ENCODE measurements at places on chromosomes 5 and 9.

DNA sequence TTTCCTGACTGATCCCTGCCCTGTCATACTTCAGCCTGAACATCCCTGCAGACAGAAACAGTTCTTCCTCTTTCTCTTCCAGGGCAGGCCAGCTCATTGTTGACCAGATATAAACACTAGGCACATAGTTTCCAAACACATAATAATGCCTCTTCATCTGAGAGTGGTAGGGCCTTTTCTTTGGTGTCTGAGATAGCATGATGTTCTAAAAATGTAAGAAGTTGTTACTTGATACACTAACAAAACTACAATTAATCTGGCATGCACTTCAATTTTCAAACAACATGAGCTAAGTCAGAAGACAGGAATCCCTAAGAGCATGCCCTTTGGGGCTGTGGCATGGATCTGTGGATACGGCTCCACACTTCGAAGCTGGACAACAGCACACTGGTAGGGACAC lies 246.6 kb downstream of the SPOCK1 start:
- no peak for DNase-seq

- DNase-seq = no peak
These were observed 27.2 kb downstream of the PRRC2B start for GRCh38 chr9:131420980-131421624.

- DNase-seq = no peak
These were observed 33.1 kb downstream of the ATP6V0E1 start for GRCh38 chr5:173016598-173017046.

- no peak for DNase-seq
These were observed 52.4 kb upstream of the SHISAL2B start for GRCh38 chr5:64637837-64638443.

DNA sequence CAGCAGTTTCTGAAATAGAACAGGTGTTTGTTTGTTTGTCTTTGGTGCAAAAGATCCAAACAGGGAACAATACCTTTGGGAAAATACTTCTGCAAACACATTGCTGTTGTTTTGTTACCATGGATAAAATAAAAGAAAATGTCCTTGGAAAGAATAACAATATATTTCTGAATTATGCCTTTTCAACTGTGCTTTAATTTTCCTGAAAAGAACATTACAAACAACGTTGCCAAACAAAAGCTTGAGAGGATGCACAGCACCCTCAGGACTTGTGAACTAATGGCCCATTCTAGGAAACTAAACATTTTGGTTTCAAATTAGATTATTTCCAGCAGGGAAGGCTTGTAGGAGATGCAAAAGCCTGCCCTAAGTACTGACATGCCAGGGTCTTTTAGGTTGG lies 967.2 kb downstream of the TLE4 start:
- DNase-seq = no peak

GRCh38 chr5:172954751-172955159 lies 4.5 kb upstream of the RPL26L1 start:
- DNase-seq = no peak

DNA sequence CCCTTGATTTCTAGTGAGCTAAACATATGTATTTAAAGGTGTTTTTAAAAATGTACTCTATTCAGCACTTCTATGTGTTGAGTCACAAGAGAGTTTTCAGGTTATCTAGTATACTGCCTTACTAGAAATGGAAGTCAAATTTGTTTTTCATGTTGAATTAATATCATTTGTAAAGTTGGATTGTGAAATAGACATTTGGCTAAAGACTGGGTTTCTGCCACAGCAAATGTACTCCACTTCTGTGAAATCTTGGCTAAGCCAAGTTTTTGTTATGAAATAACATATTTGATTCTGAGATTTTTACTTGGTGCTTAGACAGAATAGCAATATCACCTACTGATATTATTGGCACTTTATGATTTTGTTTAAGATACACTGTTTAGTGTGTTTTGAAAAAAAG lies 106.0 kb downstream of the CWC27 start:
- DNase-seq = no peak

- DNase-seq = no peak
These were observed 119.6 kb upstream of the SLC12A2 start for GRCh38 chr5:127963931-127964330.

DNA sequence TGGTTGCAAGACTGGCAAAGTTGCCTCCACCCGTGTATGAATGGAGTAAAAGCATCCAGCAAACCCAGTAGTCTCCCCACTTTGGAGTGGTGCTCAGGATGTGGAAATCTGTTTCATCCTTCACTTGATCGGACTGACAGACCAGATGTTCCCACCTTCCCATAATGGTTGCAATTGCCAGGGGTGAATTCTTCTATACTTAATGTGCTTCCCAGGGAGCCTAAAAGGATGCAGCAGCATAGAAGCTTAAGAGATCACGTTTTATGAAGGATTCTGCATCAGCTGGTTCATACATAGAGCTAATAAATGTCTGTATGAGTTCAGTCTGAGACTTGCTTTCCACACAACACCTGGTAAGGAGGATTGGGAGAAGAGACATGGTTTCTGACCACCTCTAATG lies 198.8 kb upstream of the S1PR3 start:
- DNase-seq = no peak

- DNase-seq = no peak
These were observed 95.6 kb upstream of the ADRA1B start for GRCh38 chr5:159820692-159821091.

GRCh38 chr5:65247594-65247993 lies 234.1 kb downstream of the ADAMTS6 start:
- DNase-seq = no peak

GRCh38 chr5:146703499-146703898 lies 175.1 kb downstream of the PPP2R2B start:
- no peak for DNase-seq

GRCh38 chr5:88885002-88885401 lies 2.0 kb upstream of the MEF2C start:
- DNase-seq = no peak

DNA sequence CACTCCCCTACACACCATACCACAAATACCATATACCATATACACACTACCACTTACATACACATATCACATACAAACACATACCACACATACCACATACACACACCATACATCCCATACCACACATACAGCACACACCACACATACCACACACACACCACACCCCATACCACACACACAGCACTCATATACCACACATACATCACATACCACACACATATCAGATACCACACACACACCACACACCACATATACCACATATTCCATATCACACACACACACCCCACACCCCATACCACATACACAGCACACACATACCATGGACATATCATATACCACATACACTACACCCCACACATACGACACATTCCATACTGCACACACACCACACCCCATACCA lies 276.6 kb downstream of the GADD45G start:
- no peak for DNase-seq

DNA sequence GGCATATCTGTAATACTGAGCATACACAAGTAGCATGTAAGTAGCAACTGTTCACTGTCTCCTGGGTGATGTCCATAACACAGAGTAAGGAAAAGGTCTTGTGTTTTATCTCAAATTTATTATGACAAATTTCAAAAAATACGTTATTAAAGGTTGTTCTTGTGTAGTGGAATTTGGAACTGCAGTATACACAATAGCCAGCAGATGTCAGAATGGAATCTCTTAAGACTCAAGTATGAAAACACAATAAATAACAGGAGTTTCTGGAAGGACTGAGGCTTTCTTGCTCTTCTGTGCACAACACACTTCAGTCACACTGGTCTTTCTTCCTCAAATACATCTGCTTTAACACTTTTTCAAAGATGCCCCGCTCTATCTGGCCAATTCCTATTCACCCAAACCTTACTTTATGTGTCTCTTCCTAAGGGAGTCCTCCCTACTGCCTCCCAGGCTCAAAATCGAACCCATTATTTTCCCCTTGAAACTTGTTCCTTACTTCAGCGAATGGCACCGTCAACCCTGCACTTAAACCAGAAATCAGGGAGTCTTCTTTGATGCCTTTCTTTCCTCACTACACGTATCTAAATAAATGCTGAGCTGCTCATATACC lies 6.5 kb upstream of the FBXO10 start:
- no peak for DNase-seq

DNA sequence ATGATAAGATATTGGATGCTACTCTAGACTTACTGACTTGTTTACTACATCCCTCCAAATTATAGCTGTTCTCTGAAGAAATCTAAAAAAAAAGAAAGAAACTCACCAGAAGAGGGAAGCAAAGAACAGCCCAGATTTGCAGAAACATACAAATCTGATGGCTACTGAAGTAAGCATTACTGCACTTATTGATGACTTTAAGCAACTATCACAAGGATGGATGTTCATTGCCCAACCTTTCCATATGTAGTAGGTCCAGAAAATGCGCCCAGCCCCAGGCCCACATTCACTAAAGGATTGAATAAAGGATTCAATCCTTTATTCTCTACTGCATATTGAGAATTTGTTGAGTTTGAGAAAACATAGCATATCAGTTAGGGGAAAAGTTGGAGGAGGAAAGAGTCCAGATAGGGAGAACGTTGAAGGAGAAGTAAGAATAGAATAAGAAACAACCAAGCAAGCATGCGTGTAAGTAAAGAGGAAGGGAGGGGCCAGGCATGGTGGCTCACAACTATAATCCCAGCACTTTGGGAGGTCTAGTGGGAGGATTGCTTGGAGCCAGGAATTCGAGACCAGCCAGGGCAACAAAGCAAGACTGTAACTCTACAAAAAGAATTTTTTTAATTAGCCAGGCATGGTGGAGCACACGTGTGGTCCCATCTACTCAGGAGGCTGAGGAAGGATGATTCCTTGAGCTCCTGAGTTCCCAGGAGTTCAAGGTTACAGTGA lies 33.8 kb upstream of the DTWD2 start:
- peak; percentile 40 for DNase-seq

DNA sequence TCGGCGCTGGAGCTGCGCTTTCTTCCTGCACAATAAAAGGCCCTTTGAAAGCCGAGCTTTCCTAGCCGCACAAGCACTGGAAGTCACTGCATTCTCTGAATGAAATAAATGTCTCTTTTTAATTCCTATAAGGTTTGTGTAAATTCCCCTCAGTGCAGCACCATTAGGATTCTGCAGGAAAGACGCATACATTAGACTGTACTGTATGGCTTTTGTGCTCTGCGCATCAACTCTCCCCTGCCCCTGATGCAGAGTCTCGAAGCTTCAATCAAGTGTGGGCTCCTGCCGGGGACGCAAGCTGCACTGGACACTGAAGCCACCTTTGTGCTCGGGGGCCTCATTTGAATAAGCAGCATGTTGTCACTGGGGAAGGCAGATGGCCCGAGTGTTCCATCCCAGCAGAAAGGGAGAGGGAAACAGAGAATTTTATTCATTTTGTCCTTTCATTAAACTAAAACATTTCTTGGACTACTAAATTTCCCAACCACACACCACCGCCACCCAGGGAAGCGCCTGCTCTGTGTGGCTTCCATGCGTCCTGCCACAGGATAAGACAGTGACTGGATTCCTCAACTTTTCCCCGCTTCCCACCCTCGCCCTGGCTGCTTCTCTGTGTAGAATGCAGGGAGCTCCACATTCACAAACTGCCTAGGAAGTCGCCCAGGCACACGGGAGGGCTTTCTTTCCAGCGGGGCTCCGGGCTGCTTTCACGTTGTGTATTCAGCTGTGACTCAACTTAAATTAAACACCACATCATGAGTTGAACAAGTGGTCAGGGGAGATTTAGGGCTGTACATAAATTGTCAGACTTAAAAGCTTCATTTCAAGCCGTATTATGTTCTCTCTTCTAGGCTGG lies 635.4 kb downstream of the IRX1 start:
- no peak for DNase-seq

DNA sequence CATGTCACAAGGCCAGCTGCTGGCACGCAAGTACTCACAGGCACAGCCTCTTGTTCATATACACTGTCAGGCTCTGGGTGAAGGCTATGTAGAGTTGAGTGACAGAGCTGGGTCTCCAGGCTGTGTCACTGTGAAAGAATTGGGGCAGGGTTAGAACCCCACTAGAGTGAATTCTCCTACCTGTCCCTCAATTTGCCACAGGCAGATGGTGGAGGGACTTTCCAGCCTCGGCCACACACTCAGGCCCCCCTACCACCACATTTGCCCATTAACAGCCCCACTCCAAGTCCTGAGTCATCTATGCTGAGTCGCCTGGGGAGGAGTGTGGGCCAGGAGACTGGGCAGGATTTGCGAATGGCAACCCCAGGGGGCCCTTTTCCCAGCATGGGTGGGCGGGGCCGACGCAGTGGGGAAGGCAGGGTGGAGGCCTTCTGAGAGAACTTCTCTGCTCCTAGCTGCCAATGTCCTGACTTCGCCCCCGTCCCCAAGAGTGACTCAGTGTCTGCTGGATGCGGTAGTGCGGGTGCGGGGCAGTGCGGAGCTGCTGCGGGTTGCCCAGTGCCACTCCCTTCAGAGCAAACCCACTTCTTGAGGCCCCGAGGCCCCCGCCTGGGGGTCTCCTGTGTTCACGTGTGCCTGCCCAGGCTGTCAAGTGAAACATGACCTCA lies 50.3 kb upstream of the PSD2 start:
- DNase-seq = peak; percentile 74

GRCh38 chr5:32387211-32387610 lies 57.3 kb downstream of the ZFR start:
- DNase-seq = no peak

GRCh38 chr9:136693490-136694162 lies 6.4 kb upstream of the AGPAT2 start:
- no peak for DNase-seq

- DNase-seq = no peak
These were observed 87.1 kb upstream of the COL5A1 start for GRCh38 chr9:134554373-134555093.

- DNase-seq = no peak
These were observed 111.2 kb downstream of the UNC13B start for GRCh38 chr9:35272989-35273388.

DNA sequence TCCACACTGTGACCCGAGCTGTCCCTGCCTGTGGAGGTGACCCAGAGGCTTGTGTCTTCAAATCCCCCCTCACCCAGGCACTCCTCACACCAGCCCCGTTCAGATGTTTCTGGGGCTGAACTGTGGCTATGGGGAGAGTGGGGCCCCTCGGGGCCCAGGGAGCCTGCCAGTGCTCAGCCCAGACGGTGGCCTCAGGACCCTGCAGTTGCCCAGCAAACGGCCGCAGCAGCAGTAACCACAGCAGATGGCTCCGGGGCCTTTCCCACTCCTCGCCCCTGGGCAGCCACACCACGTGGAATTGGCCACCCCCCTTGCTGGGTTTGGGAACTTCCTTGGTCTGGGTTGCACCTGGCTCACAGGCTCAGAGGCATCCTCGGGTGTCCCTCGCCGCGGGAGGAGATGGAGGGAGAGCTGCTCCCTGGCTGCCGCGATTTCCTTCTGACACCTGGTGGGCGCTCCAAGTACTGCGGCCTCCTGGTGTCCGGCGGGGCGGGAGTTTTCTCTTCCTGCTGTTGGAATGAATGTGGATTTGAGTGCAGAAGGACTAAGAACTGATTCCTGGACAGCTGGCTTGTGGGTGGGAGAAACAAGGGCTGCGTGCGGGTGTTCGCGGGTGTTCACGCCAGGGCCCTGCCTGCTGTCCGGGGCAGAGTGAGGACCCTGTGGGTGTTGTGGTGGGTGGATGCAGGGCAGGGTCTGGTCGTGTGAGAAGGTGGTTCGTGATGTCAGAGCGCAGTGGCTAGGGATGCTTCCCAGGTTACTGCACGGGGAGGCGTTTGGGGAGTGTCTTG lies 97.5 kb downstream of the COL5A1 start:
- DNase-seq = peak; percentile 89

- no peak for DNase-seq
These were observed 96.0 kb upstream of the SLC44A1 start for GRCh38 chr9:105148328-105149006.

- no peak for DNase-seq
These were observed 113.0 kb downstream of the COL23A1 start for GRCh38 chr5:178476972-178477754.

- DNase-seq = no peak
These were observed 194.4 kb downstream of the TAF11L14 start for GRCh38 chr5:17828681-17829080.
